ENCODE measurements at places on chromosomes 12 and 14. TPM values are rescaled to one million over a fixed set of nuclear protein-coding genes. Genes with fewer than 3 reads are reported as not detected.

- DNase-seq: peak; percentile 23
Observed at GRCh38 chr12:103572312-103573045, 14.6 kb upstream of the STAB2 start.

DNA sequence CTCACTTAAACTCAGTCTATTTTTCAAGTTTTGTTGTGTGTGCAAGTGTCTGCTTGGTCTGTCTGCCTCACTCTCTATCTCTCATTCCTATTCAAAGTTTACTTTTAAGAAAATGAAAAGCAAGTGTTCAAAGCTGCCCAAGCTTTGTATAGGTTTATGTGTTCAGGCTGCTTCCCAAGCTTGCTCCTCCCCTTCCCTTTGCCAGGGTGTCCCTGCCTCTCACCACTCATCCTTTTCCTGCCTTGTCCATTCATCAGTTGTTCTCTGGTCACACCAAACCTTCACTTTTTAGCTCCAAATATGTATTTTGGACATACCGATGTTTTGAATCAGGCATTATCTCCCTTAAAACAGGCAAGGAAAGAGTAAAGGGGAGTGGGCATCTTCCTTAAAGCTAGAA, 41.3 kb downstream of the STK38L start:
- no peak for DNase-seq

DNA sequence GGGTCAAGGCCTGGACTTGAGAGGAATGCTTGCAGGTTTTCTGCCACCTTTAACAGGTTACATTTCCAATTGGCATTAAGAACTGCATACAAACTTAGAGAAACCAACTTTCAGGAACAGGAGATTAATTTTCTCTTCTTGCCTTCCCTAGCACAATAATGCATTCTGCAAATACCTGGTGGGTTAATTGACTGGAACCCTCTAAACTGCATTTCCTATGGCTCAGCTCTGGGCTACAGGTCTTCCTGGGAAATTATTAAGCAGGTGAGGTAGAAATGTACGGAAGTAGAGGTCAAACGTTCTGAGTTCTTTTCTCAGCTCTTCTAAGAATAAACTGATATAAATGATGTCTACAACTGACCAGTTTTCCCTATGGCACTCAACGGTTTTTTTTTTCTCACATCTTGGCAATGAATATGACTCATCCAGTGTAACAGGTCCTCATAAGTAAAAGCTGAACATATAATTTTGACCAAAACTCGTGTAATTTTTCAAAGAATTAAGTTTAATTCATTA, 144.9 kb upstream of the PELI2 start:
- DNase-seq: no peak

GRCh38 chr14:29927376-29928116, at the start of gene PRKD1:
Gene PRKD1 (minus strand): TSS chr14:29927847.
- peak; percentile 42 for DNase-seq

- no peak for DNase-seq
Observed at GRCh38 chr14:49766839-49767238, 1.1 kb upstream of the KLHDC2 start.

GRCh38 chr12:1174659-1175058, 183.6 kb downstream of the ERC1 start:
- no peak for DNase-seq

DNA sequence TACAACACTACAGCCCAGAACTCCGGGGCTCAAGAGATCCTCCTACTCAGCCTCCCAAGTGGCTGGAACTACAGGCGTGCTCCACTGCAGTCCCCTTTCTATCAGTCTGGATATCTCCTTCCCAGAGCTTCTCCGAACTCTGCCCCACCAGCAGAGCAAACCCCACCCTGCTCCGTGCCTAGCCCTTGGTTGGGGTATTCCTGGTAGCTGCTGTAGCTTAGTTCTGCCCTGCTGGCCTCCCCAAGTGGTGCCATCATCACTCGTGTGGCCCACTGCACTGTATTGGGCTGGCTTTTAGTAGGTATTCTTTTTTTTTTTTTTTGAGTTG, 9.5 kb downstream of the HSP90AA1 start:
- DNase-seq: peak; percentile 31

GRCh38 chr12:122079033-122079531, 526 bp downstream of the MLXIP start:
- peak; percentile 39 for DNase-seq

GRCh38 chr12:112107306-112108201, 1.0 kb downstream of the NAA25 start:
- peak; percentile 50 for DNase-seq

GRCh38 chr12:49901986-49902385, 1.7 kb downstream of the FAIM2 start:
- no peak for DNase-seq

DNA sequence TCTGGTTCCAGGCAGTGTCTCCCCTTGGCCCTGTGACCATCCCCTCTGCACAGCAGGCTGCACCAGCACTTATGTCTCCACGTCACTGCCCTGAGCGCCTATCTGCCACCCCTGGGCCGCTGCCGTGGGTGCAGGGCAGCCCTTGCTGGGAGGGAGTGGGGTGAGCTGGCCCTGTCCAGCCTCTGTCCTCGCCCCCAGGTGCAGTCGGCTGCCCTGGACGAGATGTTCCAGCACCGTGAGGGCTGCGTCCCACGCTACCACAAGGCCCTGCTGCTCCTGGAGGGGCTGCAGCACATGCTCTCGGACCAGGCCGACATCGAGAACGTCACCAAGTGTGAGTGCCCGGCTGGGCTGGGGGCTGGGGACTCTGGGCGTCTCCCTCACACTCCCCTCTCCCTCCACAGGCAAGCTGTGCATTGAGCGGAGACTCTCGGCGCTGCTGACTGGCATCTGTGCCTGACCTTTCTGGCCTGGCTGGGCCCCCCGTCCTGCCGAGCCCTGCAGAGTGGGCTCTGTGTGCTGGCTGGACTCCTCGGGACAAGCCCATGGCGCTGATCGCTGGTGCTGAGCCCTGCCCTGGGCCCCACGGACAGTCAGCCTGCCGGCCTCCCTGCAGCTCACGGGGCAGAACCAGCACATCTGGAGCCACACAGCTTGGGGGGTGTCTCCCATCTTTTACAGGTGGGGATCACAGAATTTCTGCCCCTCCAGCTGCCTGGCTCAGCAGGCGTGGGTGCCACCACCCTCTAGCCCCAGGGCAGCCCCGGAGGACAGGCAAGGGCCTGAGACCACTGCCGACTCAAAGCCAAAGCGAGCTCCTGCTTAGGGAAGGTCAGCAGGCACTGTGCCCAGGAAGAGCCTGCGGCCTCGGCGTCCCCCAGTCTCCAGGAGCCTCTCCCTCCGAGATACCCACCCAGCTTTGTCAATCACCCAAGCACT, 7.9 kb upstream of the PUS1 start:
- no peak for DNase-seq

GRCh38 chr14:103243764-103244737, 90.0 kb upstream of the EIF5 start:
- no peak for DNase-seq

GRCh38 chr12:54977857-54978256, 6.7 kb downstream of the TESPA1 start:
- no peak for DNase-seq

DNA sequence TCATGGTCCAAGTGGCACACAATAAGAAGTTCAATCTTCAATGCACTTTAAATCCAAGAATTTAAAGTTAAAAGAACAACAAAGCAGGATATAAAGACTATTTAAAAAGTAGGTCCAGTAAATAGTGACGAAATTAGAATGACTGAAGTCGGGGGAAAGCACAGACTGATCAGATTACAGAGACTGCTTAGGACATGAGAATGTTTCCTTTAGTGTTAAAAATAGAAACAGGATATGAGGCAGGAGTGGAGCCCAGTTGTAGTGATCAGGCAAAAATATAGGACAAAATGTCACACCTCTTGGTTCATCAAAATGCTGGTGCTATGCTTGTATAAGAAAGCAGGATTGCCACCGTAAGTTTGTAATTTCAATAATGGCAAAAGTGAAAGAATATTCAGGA, 52.2 kb upstream of the CD163 start:
- peak; percentile 4 for DNase-seq

Gene RIMBP2
- total RNA-seq: not detected

Gene OAS2
- 10.5 TPM for total RNA-seq
